ENCODE measurements at places on chromosomes 6 and 20. TPM values are rescaled to one million over a fixed set of nuclear protein-coding genes. Genes with fewer than 3 reads are reported as not detected.

- DNase-seq = no peak
These were observed 5.6 kb downstream of the TP53RK start for GRCh38 chr20:46683668-46683938.

DNA sequence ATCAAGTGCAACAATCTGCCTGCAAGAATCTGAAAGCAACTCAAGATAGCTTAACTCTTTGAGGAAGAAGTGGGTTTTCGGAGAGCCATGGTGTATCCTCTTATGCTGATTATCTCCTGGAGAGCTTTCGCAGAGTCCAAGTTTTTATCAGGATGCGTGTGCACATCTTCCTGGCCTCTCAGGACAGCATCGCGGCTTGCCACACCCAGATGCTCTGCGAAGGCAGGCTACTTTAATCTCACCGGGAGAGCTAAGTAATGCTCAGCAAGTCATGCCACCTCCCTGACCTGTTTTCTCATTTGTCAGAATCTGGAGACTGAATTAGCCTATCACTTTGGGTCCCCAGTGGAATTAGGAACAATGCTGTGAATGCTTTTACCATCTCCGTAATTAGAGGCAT is 52.9 kb downstream of the TTI1 start:
- no peak for DNase-seq

GRCh38 chr6:18262702-18263417 is 1.5 kb downstream of the DEK start:
- DNase-seq = peak; percentile 9

DNA sequence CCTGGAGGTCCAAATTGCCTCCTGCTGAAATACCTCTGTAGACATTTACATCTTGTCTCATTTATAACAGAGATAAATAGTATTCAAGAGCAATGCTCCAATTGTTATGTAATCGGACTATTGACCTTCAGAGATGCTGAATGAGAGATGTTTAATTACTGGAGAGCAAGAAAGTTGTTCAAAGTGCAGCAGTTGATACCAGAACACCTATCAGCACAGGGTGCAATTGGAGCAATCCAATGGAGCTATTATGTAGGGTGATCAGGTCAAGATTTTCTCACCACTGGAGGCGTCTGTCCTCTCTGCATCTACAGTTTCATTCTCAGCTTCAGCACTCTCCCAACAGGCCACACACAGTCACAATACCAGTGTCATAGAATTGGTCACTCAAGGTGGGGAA is 19.5 kb upstream of the TMX4 start:
- DNase-seq = no peak

DNA sequence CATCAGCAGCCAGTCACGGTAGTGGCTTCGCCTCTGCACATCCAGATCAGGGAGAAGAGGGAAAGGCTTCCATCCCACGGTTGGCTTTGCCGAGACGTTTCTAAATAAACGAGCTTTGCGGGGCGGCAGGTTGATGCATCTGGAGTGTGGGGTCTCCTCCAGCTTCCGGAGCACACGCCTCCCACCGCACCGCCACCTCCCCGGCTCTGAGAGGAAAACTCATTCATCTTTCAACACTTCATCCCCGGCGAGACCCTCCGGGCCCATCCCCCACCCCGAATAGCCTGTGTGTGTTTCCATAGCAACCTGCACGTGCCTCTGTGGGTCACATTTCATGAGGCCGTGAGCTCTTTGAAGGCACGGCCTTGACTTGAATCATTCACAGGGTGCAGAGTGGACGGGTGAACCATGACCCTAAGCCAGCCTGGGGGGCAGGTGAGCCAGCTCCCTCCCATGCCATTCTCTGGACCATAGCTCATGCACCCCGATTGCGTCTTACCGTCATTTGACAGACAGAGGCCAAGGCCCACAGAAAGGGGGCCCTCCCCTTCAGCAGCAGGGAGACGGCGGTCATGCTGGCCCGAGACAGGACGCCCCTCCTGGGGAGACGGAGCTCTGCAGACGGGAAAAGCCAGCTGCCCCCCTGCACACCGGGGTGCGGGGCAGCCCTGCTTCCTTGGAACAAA is 16.2 kb upstream of the CHRNA4 start:
- no peak for DNase-seq

The NOTCH4 gene
- 2.2 TPM for total RNA-seq

DNA sequence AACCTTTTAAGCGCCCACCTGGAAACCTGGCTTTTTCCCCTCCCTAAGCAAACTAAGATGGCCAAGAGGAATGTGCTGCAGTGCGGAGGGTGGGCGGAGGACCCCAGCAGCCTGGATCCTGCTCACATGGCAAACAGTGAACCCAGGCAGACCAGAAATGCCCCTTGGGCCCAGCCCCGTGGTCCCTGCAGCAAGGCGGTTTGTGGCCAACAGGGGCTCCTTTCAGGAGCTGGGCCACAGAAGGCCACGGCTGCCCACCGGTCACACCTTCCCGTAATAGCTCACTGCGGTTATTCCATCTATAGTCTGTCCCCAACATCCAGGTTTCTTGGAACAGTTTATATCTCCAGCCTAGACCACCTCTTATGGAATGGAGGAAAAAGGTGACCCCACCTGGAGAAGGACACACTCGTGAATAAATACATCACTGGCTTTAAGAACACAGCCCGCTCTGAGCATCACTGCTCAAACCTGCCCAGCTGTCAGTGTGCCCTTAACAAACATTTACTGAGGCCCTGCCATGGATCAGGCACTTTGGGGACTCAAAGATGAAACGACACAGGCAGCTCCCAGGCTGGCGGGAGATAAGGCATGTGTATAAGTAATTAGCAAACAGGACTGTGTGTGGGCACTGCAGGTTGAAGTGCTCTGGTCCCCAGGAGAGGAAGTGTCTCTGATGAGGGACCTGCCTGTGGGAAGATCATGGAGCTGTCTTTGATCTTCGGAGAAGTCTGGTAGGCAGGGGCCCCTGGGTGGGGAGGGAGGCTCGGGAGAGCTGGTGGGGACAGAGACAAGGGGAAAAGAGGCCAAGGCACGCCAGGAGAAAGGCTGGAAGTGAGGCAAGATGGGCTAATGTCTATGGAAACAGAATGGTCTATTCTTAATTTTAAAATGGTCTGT is 3.2 kb upstream of the TUBB1 start:
- DNase-seq = no peak

DNA sequence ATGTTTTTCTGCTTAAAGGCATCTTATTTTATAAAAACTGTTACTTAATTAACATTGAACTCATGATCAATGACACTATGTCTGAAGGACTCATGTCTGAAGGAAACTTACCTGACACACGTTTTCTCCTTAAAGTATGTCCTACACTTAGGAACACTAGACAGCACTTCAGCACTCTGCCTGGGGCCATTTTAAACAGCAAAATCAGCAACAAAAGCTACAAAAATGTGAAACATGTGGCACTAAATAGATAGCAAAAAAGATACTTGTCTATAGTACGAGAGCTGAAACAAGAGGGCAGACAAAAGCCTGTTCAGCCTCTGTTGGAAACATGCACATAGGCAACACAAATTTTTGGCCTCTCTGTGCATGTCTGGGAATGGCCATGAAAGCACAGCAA is 93.5 kb upstream of the TMEM30A start:
- no peak for DNase-seq

DNA sequence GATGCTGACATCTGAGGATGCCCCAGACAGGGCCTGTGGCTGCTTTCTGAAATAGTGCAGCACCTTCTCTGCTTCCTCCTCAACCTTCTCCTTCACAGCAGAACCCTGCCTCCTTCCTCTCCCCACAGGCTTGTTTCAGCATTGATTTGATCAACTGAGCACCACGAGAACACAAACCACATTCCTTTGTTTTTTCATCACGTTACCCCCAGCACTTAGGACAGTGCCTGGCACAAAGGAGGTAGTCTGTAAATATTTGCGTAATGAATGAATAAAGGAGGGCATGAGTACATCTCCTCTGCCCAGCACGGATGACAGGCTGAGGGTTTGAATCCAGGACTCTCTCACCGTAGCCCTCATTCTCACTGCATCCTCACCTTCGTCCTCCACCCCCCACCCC is 21.3 kb upstream of the WFDC2 start:
- DNase-seq = no peak

- no peak for DNase-seq
These were observed 149.5 kb upstream of the NEDD9 start for GRCh38 chr6:11381801-11382513.

GRCh38 chr6:123203928-123204327 is 207.9 kb downstream of the CLVS2 start:
- DNase-seq = no peak

GRCh38 chr20:29302979-29303644 is 1954.4 kb upstream of the DEFB115 start:
- DNase-seq = no peak

The CD40 gene
- total RNA-seq = 0.28 TPM

The NKX2-4 gene
- not detected for total RNA-seq

DNA sequence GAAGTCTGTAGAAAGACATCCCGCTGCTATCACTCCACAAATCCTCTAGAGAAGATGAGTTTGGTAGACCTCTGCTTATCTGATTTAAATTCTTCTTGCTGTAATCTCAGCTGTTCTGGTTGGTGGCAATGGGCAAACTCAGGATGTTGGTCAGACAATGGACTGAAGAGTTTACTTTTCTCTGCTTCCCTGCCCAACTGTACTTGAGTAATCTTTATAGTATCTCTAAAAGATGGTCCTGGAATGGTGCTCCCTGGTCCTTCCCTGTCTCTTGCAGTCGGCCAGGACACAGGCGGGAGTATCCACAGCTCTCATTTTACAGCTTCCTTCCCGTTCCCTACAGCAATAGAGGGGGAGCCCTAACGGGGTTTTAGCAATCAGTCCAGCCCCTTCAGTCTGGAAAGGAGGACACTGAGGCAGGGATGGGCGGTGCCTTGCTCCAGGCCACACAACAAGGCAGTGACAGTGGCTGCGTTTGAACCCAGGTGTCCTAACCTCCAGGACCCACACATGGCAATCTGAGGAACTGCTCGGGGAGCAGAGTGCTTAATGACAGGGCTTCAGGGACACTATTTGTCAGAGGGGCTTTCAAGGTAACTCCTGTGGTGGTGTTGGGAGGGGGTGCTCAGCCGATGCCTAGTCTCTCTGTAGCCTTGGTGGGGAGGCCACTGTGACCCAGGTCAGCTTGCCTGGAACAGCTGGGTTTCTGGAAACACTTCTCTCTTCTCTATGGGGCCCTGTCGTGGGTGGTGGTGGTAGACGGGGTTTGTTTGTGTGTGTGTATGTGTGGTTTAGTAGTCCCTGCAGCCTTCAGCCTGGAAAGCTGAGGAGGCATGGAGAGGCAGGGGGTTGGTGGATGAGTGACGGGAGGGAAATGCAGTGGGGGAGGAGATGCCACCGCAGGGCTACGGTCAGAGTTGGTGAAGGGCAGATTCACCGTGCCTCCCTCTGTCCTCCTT is 9.5 kb upstream of the VEGFA start:
- no peak for DNase-seq

GRCh38 chr20:24782801-24783630 is 166.1 kb upstream of the CST7 start:
- no peak for DNase-seq

GRCh38 chr6:11822346-11822745 is 43.7 kb upstream of the ADTRP start:
- no peak for DNase-seq

The FAM83B gene
- under 0.01 TPM for total RNA-seq

GRCh38 chr20:50469796-50470195 is 40.4 kb upstream of the PTPN1 start:
- no peak for DNase-seq

The TBC1D32 gene
- total RNA-seq = 7.2 TPM

The GLP1R gene
- total RNA-seq = not detected

- peak; percentile 5 for DNase-seq
These were observed 612.3 kb upstream of the BTBD3 start for GRCh38 chr20:11305406-11305805.

DNA sequence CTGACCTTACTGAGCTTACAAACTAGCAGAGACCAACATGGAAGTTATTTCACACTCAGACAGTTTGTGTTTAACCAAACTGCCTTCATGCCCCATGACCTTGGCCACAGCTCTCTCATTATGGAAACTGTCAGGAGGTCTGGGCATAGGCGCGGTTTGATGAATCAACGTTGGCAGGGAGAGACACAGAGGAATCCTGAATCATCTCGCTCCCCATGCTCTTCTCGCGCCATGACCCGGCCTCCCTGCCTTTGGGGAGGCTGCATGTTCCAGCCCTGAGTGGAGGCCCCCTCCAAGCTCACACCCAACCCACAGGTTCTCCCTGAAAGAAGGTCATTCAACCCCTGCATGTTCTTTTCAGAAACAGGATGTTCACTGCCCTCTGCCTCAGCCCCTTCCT is 15.9 kb upstream of the GDAP1L1 start:
- no peak for DNase-seq

The SIRPB2 gene
- total RNA-seq = not detected

The PRKN gene
- total RNA-seq = 0.28 TPM

The FARS2 gene
- 28.9 TPM for total RNA-seq

The RNF39 gene
- total RNA-seq = not detected

DNA sequence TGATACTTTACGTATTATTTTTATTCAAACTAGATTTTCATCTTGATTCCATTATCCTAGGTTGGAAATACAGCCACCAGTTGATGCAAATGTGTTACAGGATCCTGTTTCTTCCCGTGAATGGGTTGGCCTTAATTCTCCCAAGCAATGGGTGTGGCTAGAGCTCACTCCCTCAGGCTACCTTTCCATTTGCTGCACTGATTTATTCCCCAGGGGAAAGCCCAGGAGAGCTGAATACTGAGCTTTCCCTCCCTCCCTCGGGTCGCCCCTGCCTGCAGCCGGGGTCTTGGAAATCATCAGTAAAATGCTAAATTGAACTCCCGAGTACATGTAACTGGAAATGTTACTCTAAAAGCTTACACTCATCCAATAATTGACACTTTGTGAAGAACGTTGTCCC is 9.9 kb downstream of the SMOC2 start:
- no peak for DNase-seq

The TEAD3 gene
- 5.0 TPM for total RNA-seq

The GPR6 gene
- not detected for total RNA-seq

DNA sequence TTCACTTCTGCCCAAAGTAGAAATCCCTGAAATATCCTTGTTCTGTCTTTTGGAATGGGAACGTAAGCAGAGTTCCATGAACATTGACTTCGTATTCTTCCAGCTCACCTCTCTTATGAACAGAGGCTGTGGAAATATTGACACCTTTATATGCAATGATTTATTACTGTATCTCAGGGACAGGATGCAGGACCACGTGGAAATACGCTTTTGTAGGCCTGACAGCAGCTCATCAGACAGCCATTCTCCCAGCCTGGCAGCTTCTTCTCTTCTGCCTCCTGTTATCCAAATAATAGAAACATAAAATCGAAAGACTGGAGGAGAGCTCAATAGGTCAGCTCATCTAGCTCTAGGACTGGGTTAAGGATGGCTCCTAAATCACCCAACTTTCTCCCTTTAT is 106.2 kb upstream of the DTNBP1 start:
- DNase-seq = no peak

DNA sequence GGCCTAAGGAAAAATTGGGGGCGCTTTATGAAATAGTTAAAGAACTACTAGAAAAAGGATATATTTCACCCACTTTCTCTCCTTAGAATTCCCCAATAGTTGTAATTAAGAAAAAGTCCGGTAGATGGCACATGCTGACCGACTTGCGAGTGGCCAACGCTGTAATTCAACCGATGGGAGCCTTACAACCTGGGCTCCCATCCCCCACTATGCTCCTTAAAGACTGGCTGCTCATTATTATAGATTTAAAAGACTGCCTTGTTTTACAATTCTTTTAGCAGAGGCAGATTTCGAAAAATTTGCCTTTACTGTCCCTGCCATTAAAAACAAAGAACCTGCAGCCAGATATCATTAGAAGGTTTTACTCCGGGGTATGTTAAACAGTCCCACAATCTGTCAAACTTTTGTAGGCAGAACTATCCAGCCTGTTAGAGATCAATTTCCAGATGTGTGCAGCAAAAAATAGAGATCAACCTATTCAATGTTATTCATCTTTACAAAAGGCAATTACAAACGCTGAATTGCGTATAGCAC is 58.5 kb upstream of the PRSS16 start:
- DNase-seq = peak; percentile 83
